ENCODE measurements at places on chromosomes 1 and 21.

GRCh38 chr1:62588000-62588399, 9.3 kb upstream of the ANGPTL3 start:
- no peak for DNase-seq

DNA sequence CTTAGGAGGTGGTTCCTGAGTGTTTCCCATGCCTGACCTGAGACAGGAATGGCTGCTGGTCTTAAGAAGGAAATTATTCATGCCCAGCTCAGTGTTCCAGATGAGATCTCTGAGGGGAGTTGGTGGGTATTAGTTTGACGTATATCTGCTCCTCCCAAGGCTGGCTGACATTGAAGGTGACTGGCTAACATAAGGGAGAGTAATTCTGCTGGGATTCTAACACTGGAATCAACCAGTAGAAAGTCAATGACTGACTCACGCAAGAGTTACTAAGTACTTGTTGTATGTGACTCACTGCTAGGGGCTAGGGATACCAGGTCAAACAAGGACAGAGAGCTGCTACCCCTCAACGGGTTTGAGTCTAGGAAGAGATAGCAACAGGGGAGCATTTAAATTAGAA, 177.3 kb downstream of the CACNA1E start:
- DNase-seq, result no peak

DNA sequence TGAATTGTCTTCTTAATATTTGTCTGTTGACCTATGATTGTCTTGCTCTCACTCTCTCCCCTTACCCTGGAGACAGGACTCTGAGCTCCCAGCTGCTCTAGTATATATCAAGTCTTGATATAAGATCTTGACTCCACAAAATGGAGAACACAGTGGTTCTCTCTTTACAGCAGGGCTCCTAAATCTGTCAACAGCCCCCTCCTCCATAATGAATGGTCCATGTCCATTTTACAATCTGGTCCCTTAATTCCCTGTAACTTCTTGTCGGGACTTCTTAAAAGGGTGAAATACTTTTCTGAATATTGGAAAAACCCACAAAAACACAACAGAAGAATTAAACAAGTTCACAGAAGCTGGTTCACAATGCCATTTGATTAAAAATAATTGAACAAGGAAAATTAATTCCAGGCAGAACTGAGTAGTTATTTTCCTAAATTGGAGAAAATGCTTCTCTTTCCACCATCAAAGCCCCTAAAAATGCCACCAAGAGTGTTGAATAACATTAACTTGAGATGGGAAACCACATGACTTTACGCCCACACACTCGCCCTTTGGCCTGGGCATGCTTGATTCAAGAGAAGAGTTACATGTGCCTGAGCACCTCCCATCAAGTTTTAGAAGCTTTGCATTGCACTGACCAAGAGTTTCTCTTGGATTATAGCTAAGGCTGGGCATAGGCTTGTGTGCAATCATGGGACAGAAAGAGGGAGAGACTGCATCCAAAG, 109.8 kb downstream of the TOMM20 start:
- DNase-seq, result peak; percentile 19

GRCh38 chr1:100462326-100463025, 75.5 kb upstream of the GPR88 start:
- no peak for DNase-seq

GRCh38 chr1:1119272-1119890, 3.5 kb upstream of the C1orf159 start:
- DNase-seq, result no peak

GRCh38 chr1:10824821-10825540, 28.5 kb upstream of the CASZ1 start:
- no peak for DNase-seq

GRCh38 chr1:246270236-246270635, 236.8 kb downstream of the SMYD3 start:
- DNase-seq, result no peak

DNA sequence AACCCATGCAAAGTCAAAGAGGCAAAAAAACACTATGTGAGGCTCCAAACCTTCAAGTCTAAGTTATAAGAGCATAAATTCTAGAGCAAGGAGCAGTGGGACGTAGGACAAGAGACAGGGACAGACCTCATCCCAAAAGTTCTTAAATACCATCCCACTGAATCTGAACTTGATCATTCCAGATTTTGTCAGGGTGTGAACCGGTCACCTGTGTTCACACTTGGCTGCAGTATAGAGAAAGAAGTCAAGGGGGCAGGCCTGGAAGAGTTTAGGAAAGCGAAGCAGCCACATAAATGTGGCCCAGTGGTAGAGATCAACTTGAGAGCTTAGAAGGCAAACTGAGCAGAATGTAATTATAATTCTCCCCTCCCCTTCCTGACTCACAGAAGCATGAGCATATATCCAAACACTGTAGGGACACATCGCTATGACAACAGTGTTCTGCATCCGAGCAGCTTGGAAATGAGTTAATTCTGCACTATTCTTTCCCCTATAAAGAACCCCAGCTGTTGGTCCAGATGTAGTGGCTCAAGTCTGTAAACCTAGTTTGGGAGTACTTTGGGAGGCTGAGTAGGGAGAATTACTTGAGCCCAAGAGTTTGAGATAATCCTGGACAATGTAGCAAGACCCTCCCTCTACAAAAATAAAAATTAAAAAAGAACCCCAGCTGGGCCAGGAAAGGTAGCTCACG, 2.7 kb downstream of the AKR7A2 start:
- no peak for DNase-seq

DNA sequence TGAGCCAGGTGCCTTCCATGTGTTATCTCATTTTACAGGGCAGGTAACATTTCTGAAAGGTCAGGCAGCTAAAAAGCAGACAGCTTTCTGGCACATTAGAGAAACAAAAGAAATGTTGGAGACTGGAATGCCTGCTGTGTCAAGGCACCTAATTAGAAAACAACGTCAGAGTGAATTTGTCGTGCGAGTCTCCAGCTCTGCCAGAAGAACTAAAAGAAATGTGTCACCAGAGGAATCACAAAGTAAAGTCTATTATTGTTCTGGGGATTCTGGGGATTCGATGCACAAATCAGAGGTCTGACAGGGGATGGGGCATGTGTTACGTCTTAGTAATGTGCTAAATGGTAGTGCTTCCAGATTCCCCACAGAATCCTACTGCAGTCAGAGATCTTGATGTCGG, 89.3 kb downstream of the EDEM3 start:
- no peak for DNase-seq

- no peak for DNase-seq
These were observed 312.7 kb upstream of the PROX1 start for GRCh38 chr1:213675043-213675442.

DNA sequence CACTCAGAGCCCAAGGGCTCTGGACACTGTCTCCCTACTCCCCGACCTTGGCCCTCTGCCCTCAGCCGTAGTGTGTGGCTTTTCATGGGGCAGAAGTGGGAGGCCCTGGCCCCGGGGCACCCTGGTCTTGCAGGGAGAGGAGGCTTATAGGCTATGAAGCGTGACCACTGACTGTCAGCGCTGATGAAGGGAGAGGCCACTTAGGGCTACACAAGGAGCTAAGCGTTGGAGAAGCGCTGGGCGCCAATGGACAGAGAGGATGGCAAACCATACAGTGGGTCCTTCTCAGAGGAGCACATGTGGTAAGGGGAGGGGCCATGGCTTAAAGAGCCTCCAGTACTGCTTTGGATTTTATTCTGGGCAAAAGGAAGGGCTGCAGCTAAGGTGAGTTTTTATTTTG, 7.9 kb downstream of the CRABP2 start:
- no peak for DNase-seq
